Daoy (cell line): ENCODE measurements at places on chromosomes 11 and 22. TPM values are rescaled to one million over a fixed set of nuclear protein-coding genes. Genes with fewer than 3 reads are reported as not detected.

CFAP68 gene
- 15.0 and 24.1 TPM in 2 replicates for total RNA-seq

C11orf91 gene
- total RNA-seq: not detected in 2 replicates

NXPE2 gene
- not detected in 2 replicates for total RNA-seq

PRAME gene
- 41.9 and 62.0 TPM in 2 replicates for total RNA-seq

OR52I1 gene
- total RNA-seq: not detected in 2 replicates
